Stimulated activated CD8-positive, alpha-beta memory T cell treated with anti-CD3 and anti-CD28 coated beads, Interleukin-2, amount 100 ng/mL, for 1 hour (primary cell): ENCODE measurements at places on chromosomes 5 and 9.

- DNase-seq = no peak
Measured at GRCh38 chr5:18745988-18746615, 1111.8 kb downstream of the TAF11L14 start.

DNA sequence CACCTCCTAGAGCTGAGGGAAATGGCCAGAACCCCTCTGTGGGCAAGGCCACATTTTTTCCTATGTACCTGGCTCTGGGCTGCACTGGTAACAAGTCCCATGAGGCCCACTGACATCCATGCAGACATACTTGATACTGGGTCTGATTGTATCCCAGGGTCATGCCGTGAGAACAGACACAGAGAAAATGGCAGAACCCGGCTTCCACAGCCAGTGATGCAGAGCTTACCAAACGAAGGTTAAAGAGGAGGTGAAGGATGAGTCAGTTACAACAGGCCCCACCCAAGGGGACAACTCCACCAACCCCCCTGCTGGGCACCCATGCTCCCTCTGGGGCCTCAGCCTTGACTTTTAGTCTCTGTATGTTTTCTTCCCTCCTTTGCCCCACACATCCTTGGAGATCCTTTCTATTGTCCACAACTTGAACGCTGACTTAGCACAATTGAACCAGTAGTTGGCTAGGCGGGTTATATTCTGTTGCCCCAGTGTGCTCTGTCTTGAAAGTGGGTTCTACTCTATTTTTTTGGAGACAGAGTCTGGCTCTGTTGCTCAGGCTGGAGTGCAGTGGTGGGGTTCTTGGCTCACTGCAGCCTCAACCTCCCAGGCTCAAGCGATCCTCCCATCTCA is 93.5 kb downstream of the DAP start:
- DNase-seq = no peak

DNA sequence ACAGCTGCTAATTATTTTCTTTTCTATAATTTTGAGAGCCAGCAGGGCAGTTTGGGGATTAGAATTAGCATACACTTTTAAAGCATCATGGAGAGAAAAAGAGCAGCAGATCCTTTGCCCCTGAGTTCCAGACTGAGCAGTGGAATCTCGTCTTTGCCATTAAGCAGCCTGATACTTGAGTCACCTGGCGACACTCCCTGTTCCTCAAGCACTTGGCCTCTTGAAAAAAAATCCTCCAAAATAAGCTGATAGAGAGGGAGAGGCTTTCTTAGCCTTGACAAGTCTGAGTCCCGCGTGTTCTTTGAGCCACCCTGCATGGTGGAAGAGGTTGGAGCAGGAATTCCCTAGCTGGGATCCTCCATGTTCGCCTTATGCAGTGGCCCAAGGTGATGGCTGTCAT is 398.3 kb downstream of the IRX2 start:
- DNase-seq = no peak

DNA sequence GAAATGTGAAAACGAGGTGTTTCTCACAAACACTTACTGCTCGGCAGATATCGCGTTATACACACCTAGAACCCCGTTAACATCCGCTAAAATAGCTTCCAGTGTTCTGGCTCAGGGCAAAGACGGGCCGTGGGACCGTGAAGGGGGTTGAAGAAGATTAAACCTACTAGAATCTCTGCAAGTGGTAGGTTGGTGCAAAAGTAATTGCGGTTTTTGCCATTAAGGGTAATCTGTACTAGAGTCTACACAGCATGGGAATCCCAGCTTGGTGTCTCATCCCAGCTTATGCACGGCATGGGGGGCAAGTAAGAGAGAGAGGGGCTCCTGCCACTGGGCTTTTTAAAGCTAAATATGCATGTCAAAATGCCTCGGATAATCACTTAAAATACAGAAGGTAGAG is 43.9 kb downstream of the HRH2 start:
- no peak for DNase-seq

DNA sequence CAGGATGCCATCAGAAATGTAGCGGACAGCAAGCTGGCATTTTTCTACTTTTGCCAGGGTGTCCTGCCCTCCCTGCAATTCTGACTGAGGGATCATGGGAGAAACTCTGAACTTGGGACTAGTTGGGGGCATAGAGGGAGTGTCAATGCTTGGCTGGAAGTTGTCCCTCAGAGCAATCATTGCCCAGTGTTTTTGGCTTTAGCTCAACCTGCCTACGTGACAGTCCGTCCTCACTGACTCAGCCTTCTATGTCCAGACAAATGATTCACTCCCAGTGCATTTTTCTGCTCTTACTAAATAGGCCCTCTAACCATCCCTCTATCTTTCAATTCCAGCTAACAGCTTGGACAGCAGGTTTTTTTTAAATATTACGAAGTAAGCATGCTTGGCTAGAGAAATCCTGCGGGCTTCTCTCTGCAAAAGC is 627.4 kb downstream of the TLR4 start:
- DNase-seq = no peak

GRCh38 chr5:163758283-163758711 is 252.9 kb downstream of the MAT2B start:
- no peak for DNase-seq

DNA sequence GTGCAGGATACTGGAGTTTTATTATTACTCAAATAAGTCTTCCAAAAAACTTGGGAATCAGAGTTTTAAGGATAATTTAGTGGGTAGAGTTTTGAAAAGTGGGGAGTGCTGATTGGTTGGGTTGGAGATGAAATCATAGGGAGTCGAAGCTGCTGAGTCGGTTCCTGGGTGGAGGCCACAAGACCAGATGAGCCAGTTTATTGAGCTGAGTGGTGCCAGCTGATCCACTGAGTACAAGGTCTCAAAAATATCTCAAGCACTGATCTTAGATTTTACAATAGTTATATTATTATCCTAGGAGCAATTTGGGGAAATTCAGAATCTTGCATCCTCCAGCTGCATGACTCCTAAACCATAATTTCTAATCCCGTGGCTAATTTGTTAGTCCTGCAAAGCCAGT is 804.9 kb upstream of the SEMA6A start:
- no peak for DNase-seq
